Nephron progenitor cell (in vitro differentiated cells): ENCODE measurements at places on chromosomes 12 and 14.

- no peak for DNase-seq
Observed at GRCh38 chr14:73457924-73458182, 493 bp downstream of the NUMB start.

DNA sequence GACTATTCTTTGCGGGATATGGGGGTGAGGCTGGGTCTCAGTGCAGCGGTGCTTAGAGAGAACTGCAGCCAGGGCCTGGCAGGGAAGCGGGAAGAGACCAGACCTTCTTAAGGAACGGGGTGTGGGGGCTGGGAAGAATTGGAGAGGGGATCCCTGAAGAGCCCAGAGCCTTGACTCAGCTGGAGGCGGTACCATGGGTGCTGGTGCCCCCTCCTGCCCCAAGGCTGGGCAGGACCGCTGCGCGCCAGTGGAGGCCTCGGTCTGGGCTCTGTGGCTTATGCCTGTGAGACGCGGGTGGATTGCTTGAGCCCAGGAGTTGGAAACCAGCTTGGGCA is 1.3 kb upstream of the RNU7-1 start:
- no peak for DNase-seq

DNA sequence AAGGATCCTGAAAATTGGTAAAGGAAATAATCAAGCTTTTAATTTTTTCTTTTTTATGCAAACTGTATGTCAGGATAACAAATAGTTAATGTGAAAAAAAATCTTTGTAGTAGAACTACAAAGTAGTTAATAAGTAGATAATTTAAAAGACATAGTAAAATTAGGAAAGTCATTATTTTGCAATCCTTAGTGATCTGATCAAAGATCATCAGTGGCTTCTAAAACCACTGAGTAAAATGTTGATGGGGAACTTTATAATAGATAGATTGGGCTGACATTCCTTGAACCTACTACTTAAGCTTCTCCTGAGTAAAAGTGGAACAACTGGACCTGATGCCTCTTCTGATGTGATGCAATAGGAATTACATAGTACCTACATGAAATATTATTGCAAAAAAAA is 119.0 kb upstream of the TMTC2 start:
- DNase-seq: no peak

DNA sequence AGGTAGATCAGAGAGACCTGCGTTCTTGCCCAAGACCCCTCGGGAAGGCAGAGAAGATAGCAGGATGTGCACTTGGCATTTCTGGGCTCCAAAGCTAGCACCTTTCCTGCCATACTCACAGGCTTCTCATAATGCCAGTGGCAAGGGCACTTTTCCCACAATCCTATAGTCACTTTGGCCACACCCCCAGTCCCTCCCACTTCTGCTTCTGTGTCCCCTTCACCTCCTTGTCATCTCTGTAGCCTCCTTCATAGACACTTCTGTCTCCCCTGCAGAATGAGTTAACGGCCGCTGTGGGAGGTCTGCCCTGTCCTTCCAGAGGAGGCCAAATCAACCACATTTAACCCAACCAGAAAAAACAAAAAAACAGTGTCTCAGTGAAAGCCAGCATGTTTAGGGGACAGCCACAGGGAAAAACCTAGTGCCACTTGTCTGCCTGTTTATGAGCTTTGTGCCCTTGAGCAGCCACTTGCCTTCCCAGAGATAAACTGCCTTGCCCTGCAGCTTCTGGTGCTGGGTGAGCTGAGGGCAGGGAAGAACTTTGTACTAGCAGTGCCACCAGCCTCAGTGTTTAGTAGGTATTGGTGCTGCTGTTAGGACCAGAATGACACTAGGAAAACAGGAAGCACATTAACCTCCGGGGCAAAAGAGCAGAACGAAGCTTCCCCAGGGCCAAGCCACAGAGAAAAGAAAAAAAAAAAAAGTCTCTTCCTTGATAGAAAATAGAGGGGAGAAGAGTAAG is 193.0 kb upstream of the PWP1 start:
- no peak for DNase-seq

DNA sequence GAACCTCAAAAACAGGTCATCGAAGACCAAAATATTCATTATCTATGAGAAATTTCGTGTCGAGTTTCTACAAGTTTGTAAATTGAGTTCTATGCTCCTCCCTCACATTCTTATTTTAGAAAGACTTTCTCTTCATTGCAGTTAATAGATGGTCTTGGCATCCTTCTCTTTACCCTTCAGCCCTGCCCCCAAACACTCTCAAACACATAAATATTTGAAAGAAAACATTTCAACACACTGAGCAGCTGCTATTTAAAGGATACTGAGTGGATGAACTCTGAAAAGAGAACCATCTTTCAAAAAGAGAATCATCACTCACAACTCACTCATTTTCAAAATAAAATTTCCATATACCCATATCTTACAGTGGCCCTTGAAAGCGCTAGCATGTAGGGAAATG is 67.1 kb downstream of the NUAK1 start:
- DNase-seq: no peak

GRCh38 chr12:12958886-12959285 is 6.9 kb upstream of the GPRC5D start:
- no peak for DNase-seq

DNA sequence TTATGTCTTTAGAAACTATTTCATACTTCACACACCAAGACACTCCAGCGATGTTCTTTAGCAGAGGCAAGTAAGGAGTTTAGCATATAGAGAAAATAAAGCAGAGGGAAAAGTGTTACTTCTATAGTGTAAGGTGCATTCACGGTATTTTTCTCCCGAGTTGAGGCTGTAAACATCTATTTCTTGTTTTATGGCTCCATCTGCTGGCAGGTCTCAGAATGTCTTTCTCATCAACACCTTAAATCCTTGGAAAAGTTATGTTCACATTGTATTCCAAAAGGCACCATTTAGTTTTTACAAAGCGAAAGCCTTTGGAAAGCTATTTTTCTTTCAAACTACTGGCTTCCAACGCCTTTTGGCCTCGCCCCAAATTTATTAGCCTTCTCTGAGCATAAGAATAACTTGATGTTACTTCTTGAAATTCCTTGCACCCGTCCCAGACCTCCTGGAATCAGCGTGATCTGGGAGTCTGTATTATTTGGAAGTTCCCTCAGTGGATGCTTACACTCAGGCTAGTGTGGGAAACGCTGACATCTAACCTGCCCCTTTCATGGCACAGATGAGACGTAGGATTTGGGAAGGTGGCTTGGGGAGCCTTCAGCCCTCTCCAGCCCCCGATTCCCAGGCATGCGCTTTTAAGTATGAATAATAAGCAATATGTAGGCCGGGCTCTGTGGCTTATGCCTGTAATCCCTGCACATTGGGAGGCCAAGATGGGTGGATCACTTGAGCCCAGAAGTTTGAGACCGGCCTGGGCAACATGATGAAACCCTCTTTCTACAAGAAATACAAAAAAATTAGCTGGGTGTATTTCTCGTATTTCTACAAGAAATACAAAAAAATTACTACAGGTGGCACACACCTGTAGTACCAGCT is 1.9 kb upstream of the PIWIL1 start:
- peak; percentile 57 for DNase-seq

DNA sequence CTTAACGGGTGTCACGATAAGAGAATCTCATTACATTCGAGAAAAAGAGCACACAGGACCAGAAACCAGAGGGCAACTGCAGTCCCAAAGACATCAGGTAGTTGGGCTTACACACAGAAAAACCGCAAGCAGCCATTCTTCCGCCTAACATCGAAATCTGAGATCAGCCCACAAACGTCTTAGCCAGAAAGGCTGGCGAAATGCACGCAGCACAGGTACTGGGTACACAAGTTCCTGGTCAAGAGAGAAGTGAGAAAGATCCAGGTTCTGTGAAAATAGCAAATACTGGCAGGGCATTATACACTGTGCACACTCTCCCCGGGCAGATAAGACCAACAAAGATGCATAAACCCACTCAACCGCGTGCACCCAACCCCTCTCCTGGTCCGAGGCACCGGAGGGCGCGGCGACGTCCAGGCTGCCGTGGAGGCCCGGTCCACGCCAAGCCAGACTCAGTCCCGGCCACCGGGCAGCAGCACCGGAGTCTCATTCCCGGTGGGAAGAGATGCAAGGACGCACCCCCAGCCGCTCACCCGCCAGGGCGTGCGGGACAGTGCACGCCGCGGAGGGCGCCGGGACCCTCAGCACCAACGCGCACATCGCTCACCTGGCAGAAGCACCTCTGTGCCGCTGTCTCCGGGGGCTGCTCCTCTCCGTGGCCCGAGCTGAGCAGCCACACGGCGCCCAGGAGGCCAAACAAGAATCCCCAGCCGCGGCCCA is 437 bp downstream of the ERO1A start:
- peak; percentile 47 for DNase-seq

- no peak for DNase-seq
Observed at GRCh38 chr14:77790566-77791224, 9.2 kb upstream of the ADCK1 start.

- DNase-seq: no peak
Observed at GRCh38 chr14:54814076-54814475, 88.5 kb downstream of the GCH1 start.

DNA sequence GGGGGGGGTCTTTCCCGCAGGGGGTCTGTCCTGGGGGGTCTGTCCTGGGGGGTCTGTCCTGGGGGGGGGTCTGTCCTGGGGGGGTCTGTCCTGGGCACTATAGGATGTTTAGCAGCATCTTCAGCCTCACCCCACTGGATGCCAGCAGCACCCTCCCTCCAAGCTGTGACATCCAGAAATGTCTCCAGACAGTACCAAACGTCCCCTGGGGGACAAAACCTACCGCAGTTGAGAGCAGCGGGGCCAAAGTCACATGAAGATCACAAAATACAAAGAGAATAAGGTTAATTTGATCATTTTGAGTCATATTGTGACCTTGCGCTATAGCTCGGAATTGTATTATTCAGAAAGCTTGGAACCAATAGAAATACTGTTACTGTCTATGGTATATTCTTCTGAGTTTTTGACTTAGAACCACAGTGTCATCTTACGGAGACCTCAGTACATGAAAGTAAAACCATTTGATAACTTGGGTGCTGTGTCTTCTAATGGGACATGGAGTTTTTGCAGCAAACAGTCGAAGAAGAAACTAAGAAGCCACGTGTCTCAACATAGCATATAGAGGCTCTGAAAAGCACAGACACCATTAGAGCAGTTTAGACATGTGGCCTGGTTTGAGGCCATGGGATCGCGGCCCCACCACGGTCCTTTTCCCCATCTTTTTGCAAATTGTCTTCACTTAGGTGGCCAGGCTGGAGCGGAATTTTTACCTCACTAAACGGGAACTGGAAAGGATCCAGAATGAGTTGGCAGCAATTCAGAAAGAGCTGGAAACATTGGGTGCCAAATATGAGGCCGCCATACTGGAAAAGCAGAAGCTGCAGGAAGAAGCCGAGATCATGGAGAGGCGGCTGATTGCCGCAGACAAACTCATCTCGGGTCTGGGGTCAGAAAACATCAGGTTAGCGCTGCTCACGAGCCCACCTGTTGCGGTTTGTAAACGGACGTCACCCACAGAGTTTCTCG is 59.9 kb downstream of the CCDC92 start:
- DNase-seq: no peak

- no peak for DNase-seq
Observed at GRCh38 chr14:101202627-101203404, 299.3 kb upstream of the RTL1 start.

DNA sequence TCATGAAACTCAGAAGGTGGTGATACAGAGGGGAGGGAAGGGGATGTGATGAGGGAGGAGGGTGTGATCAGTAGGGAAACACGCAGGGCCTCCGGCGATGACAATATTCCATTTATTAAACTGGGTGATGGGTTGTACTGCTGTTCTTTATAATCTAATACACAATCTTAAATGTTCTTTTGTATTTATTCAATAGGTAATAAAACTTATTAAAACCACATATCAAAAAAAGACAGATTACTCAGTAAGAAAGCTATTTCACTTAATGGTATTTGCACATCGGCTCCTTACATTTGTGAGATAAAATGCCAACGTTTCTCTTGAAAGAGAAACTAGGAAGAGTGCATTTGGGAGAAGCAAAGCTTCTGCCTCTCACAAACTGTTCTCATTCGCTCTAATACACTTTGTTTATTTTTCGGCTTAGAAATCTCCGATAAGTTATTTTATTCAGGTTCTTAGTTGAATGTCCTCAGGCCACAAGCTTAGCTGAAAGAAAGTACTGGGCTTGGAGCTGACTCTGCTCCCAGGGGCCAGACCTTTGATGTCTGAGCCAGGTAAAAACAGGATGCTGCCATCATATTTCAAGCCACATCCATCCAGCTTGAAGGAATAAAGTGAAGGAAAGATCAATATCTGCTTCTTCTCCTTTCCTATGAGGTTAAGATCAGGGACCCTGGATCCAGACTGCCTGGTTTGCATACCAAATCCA is 17.5 kb downstream of the STON2 start:
- DNase-seq: no peak

DNA sequence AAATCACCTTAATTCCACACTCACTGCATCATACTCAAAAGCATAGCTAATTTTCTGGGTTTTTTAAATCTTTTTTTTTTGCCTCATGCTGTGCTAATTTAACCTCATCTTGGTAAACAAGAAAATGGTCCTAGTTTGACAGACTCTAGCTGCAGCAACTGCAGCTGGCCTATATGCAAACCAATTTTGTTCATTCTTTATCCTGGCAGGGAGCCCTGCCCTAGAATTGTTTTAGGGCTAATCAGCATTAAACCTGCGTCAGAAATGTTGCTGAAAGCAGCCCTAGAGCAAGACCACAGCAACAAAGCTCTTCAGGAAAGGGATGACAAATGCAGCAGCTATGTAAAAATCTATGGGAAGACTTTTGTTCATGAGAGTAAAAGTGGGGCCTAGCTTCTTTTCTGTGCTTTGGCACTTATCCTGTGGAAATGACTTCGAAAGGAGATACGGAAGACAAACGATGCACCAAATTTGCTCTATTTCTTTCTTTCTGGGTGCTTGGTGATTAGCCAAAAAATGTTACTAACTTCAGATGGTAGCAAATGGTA is 72.2 kb downstream of the DENND5B start:
- no peak for DNase-seq

DNA sequence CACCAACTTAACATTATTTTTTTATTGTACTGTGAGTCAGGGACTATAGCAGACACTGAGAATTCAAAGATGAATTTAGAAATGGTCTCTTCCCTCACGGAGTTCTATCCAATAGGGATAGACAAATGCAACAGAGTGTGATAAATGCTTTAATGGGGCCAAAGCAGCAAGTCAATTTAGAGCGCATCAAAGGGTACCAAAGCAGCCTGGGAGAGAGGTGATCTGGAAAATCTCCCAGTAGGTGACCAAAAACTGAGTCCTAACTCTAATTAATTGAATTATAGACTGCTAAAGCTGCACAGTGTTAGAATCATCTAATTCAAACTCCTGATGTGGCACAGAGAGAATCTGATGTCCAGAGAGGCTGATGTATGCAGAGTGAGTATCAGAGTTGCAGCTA is 2.6 kb downstream of the LIN7A start:
- no peak for DNase-seq

DNA sequence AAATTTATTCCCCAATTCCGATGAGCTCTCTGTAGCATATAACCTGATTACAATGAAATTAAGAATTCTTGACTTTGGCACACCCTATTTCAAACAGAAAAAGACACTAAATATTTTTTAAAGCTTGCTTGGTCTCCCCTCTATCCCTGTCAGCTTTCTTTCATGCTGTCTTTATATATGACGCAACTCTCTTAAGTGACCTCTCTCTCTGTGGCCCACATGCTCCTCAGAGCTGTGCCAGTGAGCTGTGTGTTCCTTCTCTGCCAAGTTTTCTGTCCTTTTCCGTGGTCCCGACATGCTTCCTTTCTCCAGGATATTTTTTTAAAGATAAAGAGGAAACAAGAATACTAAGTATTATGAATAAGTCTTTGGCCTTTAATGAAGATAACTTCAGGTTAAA is 484.0 kb downstream of the ETNK1 start:
- no peak for DNase-seq
